Activated CD4-positive, alpha-beta T cell treated with anti-CD3 and anti-CD28 coated beads, Interleukin-2, amount 50 U/mL, for 1 hour (primary cell): ENCODE measurements at places on chromosomes 4 and X.

GRCh38 chr4:184358521-184359232, 115.7 kb downstream of the IRF2 start:
- DNase-seq = no peak

- no peak for DNase-seq
Measured at GRCh38 chr4:168374772-168375523, 56.4 kb upstream of the DDX60 start.

GRCh38 chrX:130330706-130331105, 9.0 kb upstream of the SLC25A14 start:
- DNase-seq = peak; percentile 28

- DNase-seq = no peak
Measured at GRCh38 chr4:28557755-28558154, 1697.1 kb downstream of the STIM2 start.

DNA sequence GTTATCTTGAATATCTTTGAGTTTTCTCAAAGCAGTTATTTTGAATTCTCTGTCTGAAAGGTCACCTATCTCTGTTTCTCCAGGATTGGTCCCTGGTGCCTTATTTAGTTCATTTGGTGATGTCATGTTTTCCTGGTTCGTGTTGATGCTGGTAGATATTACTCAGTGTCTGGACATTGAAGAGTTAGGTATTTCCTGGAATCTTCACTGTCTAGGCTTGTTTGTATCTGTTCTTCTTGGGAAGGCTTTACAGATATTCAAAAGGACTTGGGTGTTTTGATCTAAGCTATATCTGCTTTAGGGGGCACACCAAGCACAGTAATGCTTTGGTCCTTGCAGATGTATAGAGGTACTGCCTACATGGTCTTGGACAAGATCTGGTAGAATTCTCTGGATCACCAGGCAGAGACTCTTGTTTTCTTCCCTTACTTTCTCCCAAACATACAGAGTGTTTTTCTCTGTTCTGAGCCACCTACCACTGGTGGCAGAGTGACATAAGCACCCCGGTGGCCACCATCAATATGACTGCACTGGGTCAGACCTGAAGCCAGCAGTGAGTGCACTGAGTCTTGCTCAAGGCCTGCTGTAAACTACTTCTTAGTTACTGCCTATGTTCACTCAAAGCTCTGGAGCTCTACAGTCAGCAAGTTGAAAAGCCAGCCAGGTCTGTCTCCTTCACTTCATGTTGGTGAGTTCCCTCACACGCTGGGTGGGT, 193.5 kb upstream of the AMOT start:
- no peak for DNase-seq

- no peak for DNase-seq
Measured at GRCh38 chr4:160143574-160143973, 1040.7 kb downstream of the RAPGEF2 start.

DNA sequence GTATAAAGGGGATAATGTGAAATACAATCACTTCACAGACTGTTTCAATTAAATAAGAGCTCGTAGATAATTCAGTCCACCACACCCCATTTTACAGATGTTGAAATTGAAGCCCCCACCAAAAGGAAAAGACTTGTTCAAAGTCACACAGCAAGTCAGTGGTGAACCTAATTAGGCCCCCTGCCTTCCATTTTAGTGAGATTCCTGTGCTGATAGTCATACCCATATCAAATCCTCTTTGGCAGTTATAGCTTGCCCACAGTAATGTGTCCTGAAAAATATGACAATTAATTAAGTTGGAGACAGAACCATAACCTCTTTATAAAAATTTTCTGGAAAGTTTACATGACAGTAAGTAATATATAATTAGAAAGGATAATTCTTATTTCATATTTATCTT, 58.0 kb downstream of the AR start:
- no peak for DNase-seq

GRCh38 chrX:154890990-154891639, 5.0 kb downstream of the F8A1 start:
- DNase-seq = no peak

GRCh38 chr4:13403833-13404232, 80.3 kb downstream of the RAB28 start:
- no peak for DNase-seq

- DNase-seq = no peak
Measured at GRCh38 chrX:109344101-109344500, 137.8 kb downstream of the GUCY2F start.

- no peak for DNase-seq
Measured at GRCh38 chrX:3526731-3527130, 180.3 kb upstream of the MXRA5 start.

GRCh38 chr4:143083756-143084472, 100.8 kb upstream of the USP38 start:
- no peak for DNase-seq

- no peak for DNase-seq
Measured at GRCh38 chr4:41177016-41177415, 37.3 kb downstream of the APBB2 start.

- DNase-seq = no peak
Measured at GRCh38 chr4:153131596-153131995, 72.6 kb upstream of the TRIM2 start.

DNA sequence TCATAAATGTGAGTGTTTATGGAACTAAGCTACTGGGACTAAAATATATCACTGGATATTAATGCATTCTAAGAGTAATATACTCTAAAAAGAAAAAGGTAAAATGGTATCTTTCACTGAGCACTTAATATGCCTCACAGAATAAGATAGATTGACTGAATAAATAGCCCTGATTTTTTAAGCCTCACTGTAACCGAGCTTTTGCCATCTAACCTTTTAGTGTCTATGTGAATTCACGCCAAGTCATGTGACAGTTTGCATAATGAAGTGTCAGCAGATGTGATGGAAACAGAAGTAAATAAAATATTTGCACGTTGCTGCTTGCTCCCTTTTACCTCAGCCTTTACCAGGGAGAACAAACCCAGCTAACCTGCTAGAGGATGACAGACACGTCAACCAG, 119.7 kb upstream of the NWD2 start:
- DNase-seq = no peak

- DNase-seq = no peak
Measured at GRCh38 chrX:38961936-38962335, 160.7 kb downstream of the MID1IP1 start.

DNA sequence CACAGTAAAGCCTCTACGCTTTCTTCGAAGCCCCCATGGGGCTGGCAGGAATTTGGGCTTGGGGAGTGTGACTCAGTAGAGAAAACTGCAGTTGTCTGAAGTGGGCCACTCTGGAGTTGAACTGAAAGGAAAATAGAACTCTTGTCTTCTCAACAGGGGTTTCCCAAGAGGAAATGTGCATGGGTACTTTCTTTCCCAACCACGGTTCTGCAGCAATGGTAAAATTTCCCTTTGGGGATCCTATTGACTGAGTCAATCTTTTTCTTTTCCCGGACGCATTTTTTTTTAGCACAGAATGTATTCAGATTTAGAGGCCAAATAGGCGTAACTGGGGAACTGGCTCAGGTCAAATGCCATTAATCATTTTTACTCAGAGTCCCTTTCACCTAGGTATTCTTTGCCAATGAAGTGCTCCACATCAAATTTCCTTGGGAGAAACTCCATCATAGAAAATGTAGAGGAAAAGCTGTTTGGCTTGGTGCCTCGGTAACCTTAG, 269.3 kb downstream of the STIM2 start:
- DNase-seq = no peak

DNA sequence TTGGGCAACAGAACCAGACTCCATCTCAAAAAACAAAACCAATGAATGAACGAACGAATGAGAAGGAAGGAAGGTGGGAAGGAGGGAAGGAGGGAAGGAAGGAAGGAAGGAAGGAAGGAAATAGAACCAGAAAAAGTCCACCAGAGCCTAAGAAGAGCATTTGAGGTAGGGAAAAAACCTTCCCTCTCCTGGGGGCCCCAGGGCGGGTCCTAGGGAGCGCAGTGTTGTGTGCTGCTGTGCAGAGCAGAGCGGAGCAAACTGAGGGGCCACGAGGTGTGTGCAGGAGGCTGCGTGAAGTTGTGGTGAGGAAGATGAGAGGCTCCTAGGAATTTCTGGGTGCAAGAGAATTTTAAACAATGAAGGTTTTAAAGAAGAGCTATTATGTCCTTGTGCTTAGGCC, 16.0 kb upstream of the NSUN7 start:
- DNase-seq = no peak
